A549 treated with CORT108297 at 1 μM for 4 hours (cell line): ENCODE measurements at places on chromosomes 5 and 9. TPM values are rescaled to one million over a fixed set of nuclear protein-coding genes. Genes with fewer than 3 reads are reported as not detected.

The CYLC2 gene
- total RNA-seq = not detected in 5 replicates

The CCL27 gene
- total RNA-seq = 0.15 to 0.21 TPM (median 0.16 TPM) in 3 of 5 replicates, not detected in the others

The SH3RF2 gene
- 2.6 to 3.5 TPM (median 3.4 TPM) in 5 replicates for total RNA-seq

The SPATA31E1 gene
- 0.03 TPM in 1 of 5 replicates, not detected in the others for total RNA-seq

The ISL1 gene
- total RNA-seq = 0.05 to 0.07 TPM in 2 of 5 replicates, not detected in the others

The ENHO gene
- total RNA-seq = 0.82 to 2.8 TPM (median 2.4 TPM) in 5 replicates
